ENCODE measurements at places on chromosomes 3 and 15.

DNA sequence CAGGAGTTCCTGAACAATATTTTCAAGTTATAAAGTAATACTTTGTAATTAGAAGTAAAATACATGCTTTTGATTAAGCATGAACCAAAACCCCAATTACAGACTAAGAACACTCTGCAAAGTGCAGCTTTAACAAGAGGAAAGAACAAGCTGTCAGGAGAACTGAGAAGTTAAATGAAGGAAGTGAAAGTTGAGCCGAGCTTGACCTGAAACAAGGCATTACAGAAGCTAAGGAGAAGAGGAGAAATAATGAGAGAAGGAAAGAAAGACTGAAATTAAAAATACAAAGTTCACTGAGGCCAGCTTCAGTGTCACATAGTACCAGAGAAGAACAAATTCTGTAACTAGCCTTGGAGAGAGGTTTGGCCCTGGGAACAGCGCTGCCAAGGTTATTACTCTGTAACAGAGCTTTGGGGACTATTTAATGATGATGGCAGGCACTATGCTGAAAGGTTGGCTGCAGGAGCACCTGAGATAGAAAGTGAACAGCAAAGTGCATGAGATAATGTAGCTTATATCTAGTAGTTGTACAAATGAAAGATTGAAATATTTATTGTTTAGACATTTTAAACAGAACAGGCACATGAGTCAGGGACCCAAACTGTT, 241.9 kb upstream of the PEX5L start:
- no peak for DNase-seq

DNA sequence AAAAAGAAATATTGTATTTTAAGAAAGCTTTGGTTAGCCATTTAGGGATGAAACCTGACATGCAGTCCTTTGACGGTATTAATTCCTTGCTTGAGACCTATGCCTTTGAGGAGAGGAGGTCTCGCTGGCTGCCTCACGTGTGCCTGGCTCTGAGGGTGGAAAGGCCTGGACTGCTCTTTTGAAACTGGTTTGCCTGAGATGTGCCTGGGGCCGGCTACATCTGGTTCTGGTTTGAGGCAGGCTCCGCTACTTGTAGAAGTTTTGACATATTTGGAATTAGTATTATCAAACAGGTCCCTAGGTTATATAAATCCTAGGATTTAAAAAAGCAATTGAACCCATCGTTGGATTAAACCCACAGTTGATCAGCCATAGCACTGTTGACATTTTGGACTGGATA, 6.5 kb downstream of the NISCH start:
- DNase-seq = no peak

DNA sequence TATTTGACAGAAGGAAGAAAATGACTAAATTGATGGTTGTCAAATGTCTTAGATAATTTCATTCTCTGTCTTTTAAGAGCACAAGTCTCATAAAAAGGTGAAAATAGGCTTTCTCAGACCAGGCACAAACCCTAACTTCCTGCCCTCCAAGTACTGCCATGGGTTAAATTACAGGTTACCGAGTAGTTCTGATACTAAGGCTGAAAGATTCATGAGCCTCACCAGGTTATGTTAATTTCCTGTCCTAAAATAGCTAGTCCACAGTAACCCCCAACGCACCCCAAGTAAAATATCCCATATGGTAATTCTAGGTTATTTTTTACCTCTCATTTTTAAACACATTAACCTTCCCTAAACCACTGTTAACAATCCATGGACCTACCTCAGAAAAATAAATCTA, 42.0 kb downstream of the GSK3B start:
- no peak for DNase-seq

- DNase-seq = no peak
Measured at GRCh38 chr3:20056725-20057611, 16.7 kb downstream of the KAT2B start.

DNA sequence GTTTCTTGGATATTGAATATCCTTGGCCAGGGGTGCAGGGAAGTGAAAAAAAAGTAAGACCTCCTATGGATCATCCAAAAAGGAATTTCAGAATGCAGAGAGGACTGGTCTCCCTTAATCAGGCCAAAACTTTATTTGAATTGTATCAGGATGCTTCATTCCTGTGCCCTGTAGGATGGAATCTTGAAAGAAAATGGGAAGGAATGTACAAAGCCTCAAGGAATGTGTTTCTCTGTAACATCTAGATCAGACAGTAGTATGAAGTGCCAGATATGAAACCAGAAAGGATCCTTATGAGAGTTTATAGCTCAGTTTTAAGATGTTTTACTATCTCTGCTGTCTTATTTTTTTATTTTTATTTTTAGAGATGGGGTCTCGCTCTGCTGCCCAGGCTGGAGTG, 6.5 kb upstream of the GSK3B start:
- no peak for DNase-seq

- peak; percentile 89 for DNase-seq
Measured at GRCh38 chr15:80567721-80568157, 127.4 kb upstream of the ABHD17C start.

DNA sequence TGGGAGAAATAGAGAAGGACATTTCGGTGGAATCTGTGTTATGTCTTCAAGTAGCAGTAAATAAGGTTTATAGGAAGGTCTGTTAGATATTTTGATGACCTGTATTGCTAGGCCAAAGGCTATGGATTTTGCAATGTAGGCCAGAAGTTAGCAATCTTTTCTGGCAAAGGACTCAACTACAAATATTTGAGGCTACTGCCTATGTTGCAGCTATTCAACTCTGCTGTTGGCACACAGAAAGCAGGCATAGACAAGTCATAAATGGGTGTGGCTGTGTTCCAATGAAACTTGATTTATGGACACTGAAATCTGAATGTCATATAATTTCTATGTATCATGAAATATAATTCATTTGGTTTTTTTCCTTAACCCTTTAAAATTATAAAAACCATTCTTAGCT, 438.7 kb upstream of the C2CD4B start:
- DNase-seq = no peak

- DNase-seq = no peak
Measured at GRCh38 chr3:185764163-185764979, 60.5 kb downstream of the IGF2BP2 start.

GRCh38 chr3:127184870-127185216, 8.1 kb upstream of the PRR23E start:
- no peak for DNase-seq

- no peak for DNase-seq
Measured at GRCh38 chr15:65901336-65901735, 32.0 kb downstream of the RAB11A start.

GRCh38 chr3:168824107-168824506, 728.4 kb upstream of the GOLIM4 start:
- no peak for DNase-seq

DNA sequence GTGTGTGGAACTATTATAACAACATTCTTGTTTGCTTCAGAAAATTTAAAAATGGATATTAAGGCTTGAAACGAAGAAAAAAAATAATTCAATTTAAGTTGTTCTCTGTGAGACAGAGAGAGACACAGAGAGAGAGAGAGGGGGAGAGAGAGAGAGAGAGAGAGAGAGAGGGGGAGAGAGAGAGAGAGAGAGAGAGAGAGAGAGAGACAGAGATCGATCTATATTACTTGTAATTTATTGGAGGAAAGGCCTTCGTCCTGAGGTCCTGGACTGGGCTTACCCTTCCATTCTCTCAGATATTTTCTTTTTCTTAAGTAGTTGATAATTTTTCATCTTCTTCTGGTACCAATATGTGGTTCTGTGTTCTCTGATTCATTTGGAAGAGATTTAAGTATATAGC, 25.9 kb downstream of the MFSD1 start:
- DNase-seq = no peak
